ENCODE measurements at places on chromosomes 5 and 9.

DNA sequence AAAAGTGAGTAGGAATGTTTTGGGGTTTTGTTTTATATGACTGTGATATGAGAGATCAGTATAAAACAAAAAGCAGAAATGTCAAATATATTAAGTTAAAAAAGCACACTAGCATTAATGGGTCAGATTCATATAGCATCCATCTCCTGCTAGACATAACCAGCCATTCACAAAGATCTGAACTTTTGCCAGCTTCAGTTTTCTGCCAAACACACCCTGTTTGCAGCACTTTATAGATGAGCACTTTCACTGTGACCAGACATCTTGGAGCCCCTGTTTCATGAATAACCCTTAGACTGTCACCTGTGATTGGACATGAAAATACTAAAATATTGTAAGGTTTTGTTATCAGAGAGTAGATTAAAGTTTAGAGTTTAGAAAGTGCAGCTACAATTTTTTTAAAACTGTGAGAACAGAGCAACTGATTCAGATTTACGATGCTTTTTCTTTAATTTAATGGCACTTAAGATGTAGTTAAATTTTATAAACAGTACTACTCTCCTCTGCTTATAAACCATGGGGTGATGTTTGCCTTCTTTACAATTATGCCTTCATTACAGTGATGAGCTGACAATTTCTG is 142.6 kb downstream of the KCTD16 start:
- DNase-seq, result no peak

DNA sequence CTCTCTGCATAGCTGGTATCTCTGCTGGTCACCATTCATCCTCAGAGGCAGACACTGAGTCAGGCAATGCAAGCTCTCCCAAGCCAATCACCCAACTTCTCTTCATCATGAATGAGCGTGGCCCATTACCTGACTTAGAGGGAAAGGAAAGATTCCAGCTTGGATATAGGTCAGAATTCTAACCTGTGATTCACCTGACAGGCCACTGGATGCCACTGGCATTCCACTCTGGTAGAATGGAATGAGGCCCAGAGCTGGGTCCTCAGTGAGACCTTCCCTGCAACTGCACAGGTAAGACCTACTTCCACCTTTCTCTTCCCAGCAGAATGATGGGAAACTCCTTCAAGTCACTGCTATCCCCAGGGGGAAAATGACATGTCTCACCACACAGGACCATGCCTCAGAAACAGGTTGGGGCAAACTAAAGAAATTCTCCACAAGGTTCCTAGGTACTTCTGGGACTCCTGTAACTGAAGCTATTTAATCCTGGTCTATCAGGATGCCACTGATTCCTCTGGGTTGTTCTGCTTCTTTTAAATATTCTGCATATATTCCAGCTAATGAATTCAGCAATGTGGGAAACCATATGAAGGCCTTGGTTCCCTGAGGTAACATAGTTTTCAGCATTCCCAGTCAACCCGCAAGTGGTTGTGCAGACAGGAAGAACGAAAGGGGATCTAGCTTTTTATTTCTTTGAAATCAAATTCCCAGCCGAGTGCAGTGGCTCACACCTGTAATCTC is 62.0 kb downstream of the SUSD1 start:
- DNase-seq, result no peak

- no peak for DNase-seq
These were observed 456.9 kb downstream of the BNC2 start for GRCh38 chr9:16413509-16414016.

- no peak for DNase-seq
These were observed 194.8 kb downstream of the SPOCK1 start for GRCh38 chr5:137304226-137304874.

DNA sequence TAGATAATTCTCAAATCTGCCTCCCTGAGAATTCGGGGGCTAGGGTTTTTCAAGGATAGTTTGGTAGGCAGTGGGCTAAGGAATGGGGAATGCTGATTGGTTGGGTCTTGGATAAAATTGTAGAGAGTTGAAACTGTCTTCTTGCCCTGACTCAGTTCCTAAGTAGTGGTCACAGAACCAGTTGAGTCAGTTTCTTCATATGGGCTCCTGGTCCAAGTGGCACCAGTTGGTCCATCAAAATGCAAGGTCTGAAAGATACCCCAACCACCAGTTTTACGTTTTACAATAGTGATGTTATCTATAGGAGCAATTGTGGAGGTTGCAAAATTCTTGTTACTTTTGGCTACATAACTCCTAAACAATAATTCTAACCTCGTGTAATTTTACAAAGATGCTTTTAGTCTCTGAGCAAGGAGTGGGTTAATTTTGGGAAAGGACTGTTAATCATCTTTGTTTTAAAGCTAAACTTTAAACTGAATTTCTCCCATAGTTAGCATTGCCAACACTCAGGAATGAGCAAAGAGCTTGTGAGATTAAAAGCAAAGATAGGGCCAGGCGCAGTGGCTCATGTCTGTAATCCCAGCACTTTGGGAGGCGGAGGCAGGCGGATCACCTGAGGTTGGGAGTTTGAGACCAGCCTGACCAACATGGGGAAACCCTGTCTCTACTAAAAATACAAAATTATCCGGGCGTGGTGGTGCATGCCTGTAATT is 7.7 kb downstream of the CDK7 start:
- no peak for DNase-seq
